ENCODE measurements at places on chromosomes 2 and 18.

DNA sequence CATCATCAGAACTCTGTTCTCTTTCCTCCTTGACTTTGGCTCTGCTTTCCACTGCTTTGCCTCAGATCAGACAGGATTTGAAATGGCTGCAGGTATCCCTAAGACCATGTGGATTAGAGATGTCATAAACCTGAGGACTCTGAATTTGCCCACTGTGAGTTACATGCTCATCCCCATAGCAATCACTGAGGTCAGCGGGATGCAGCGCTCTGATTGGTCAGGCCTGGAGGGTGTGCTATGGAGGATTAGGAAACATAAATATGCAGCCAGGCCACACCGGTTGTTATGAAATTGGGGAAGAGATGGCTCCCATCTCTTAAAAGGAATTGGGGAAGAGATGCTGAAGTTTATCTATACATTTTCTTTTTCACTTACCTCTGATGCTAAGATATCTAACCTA is 73.7 kb upstream of the DNAJC10 start:
- peak; percentile 60 for DNase-seq

GRCh38 chr2:105143467-105144151 is 97.9 kb upstream of the GPR45 start:
- DNase-seq = no peak

DNA sequence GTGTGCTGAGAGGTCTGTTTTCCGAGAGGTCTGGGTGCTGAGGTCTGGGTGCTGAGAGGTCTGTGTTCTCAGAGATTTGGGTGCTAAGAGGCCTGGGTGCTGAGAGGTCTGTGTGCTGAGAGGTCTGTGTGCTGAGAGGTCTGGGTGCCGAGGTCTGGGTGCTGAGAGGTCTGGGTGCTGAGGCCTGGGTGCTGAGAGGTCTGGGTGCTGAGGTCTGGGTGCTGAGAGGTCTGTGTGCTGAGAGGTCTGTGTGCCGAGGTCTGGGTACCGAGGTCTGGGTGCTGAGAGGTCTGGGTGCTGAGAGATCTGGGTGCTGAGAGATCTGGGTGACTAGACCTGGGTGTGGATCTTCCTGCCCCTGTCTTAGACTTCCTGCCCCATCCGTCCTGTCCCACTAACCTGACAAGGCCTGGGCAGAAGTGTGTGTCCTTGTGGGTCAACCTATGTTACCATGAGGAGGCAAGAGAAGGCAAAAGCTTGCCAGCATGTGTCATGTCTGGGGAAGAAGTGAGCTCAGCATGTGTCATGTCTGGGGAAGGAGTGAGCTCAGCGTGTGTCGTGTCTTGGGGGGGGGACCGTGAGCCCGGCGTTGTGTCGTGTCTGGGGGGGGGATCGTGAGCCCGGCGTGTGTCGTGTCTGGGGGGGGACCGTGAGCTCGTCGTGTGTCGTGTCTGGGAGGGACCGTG is 69.3 kb downstream of the KCNG2 start:
- no peak for DNase-seq

DNA sequence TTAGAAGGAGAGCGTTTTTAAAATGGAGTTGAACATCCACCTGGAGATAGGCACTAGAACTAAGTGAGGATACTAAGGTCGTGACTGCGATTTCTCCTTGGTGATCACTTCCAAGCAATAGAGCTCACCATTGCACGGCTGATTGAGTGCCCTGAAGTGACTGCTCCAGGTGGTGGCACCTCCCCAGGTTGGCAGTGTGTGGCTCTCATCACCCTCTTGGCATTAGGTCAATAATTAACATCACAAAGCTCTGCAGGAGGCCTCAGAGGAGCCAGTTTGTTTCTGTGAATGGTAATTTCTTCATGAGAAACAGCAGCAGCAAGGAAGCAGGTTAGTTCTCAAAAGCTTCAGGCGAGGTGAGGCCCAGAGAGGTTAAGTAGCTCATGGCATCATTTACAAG is 259.6 kb downstream of the CLIP4 start:
- DNase-seq = no peak

DNA sequence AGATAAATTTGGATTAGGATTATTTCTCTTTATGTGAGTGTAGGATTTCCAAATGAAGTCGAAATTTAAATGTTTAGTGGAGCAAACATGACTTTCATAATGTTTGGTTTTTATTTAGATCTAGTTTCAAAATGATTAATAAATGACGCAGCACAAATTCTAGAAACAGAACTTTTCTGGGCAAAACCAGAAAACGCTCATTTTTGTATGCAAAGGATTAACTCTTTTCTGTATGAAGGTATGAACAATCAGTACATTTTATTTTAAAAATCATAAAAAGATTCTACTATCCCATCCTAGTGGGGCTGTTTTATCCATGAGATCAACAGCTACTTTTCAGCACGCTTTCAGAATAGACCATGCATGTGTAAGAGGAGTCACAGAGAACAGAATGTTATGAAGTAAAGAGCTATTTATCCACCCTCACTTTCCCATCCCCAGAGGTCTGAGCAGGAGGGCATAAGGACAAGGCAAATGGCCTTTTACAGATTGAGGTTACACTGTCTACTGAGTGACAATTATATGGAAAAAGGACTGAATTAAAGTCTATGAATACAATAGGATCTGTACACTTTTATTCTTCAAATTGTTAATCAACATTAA is 270.8 kb downstream of the ZEB2 start:
- DNase-seq = no peak

- DNase-seq = no peak
Measured at GRCh38 chr2:176979981-176980710, 232.4 kb upstream of the HNRNPA3 start.

DNA sequence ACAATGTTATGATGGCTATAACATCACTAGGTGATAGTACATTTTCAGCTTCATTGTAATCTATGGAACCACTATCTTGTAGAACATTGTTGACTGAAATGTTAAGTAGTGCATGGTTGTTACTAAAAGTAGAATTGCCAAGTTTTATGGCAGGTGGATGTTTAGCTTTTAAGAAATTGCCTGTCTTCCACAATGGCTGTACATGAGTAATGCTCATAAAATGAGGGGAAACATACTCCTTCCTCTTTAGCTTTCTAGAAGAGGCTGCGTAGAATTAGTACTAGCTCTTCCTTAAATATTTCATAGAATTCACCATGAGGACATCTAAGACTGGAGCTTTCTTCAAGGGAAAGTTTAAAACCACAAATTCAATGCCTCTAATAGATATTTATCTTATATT is 161.0 kb downstream of the TPGS2 start:
- no peak for DNase-seq

DNA sequence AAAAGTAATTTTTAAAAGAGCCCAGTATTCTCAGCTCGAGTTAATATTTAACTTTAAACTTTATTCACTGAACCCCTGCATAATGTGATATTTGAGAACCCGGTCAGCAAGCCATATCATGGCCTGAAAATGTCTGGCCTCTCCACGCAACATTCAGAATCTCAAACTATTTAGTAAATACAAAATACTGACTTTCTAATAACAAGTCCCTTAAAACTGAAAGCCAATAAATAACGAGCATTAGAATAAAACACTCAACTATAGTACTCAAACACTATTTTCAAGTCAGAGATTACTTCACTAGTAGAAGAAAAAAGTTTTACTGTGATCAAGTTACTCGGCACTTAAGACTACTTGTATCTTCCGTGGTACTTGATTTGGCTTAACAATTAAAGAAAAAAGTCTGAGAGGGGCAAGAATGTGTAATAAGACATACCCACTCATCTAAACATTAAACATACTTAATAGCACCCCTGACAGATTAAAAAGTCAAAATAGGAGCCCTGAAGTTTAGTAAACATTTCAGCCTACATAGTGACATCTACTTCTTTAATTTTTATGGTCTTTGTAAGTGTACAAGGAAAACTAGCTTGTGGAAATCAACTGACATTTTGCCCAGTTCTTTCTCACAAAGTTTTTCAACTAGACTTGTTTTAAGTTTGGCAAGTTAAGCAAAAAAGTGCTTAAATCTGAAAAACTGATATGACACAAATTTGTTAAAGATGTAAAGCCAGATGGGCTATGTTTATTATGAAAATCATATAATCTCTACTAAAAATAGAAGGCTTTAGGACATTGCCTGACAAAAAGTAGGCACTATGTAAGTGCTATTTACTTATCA is 38.2 kb downstream of the RTN4 start:
- DNase-seq = no peak

- no peak for DNase-seq
Measured at GRCh38 chr2:30662268-30663131, 144.7 kb downstream of the CAPN13 start.

DNA sequence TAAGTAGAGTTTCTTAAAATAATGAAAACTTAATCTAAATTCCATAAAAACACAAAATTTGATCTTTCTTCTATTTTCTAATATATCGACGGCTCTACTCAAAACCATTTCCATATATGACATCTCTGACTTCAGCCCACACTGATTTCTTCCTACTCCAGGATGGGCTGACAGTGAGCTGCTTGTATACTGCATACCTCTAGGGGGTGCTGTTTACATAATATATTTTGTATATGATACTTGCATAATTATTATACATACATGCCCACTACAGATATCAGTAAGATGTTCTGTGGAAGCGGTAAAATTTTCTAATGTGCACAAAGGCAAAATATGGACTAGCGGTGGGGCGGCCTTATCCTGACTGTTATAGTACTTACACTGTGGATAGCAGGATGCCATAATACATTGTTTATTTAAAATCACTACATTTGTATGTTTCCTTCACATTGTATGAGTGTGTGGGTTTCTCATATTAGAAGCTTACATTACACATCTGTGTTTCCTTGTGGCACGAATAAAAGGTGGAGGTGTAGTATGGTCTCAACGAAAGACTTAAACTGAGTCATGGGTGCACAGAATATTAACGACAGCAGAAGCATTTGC is 66.1 kb upstream of the NXPH2 start:
- DNase-seq = peak; percentile 60

DNA sequence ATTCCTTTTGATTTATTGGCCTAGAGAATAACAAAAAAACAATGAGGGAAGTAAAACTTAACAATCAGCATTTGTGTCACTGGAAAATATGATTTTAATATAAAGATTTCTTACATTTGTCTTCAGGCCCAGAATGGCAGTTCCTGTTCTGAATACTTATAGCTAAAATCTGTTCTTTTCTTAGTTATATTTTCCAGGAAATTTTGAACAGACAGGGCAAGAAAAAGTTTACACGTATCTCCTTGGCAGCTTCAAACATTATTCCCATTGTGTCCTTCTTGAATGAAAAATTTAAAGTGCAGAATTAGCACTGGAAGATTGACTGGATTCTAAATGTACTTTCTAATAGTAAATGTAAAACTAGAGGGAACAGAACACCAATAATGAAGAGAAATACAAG is 1454.0 kb upstream of the PIK3C3 start:
- no peak for DNase-seq

DNA sequence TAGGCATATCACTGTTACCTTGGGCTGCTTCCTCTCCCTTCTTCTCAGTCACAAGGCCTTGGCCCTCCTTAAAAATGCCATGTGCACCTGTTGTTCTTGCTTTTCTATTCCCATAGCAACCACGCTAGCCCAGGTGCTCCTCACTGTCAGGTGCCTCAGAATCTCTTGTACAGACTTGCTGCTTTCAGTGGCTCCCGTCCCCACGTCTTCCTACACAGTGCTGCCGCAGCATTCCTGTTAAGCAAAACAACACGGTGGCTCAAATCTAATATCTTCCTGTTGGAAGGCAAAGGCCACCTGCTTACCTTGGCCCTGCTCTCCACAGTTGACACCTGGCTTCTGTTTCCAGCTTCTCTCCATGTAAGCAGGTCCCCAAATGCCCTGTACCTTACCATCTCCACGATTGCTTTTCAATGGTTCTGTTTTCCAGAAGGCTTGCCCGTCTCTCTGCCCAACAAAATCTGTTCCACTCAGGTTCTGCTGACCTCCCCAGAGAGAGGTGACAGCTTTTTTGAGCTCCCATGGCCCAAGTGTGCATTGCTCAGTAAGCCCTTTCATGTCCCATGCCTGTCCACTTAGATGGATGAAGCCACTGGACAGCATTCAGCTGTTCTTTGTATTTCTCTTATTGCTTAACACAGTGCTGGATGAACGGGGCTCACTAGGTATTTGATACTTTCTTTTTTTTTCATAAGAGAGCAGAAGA is 240.4 kb downstream of the PRKCE start:
- no peak for DNase-seq

DNA sequence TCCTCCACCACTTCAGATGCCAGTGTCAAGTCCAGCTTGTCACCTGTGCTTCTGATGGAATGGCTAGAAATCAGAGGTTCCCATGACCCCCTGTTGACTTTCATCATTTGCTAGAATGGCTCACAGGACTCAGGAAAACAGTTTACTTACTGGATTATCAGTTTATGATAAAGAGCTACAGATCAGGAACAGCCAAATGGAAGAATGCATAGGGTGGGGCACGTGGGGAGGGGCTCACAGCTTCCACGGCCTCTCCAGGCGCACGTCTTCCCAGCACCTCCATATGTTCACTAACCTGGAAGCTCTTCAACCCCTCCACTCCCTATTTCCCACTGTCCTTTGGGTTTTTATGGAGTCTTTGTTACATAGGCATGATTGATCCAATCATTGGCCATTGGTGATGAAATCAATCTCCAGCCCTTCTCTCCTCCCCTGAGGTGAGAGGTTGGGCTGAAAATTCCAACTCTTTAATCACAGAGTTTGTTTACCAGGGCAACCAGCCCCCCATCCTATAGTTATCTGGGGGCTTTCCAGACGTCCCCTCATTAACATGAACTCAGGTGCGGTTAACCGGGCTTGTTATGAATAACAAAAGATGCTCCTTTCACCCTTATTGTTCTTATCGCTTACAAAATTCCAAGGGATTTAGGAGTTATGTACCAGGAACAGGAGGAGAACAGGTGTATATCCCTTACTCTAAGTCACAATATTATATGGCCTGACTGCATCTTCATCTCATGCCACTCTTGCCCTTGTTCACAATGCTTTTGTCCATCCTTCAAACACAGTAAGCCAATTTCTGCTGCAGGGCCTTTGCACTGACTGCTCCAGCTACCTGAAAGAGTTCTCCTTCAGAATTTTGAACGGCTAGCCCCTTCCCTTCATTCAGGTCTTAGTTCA is 35.2 kb downstream of the ANXA4 start:
- no peak for DNase-seq

GRCh38 chr2:96844405-96844808 is 586 bp upstream of the ANKRD23 start:
- DNase-seq = no peak

GRCh38 chr2:2050446-2050845 is 280.6 kb downstream of the MYT1L start:
- DNase-seq = no peak

DNA sequence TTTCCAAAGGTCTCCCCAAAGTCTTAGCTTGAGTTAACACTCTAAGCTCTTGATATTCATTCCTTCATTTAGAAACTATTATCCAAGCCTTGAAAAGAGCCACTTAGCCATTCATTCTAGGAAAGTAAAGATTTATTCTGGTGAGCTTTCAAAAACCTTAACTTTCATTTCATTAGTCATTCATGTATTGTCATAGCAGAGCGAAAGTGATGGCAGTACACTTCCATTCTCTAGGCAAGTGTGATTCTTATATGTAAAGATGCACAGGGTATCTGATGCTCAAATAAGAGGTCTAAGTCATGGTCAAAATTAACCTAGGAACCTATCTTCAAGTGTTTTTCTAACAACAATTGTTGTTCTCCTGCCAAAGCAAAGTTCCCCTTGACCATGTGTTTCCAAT is 553.0 kb upstream of the FANCL start:
- DNase-seq = no peak

- DNase-seq = no peak
Measured at GRCh38 chr2:48607307-48608014, 10.2 kb upstream of the GTF2A1L start.

- DNase-seq = no peak
Measured at GRCh38 chr2:240834377-240834975, 14.5 kb upstream of the KIF1A start.

GRCh38 chr2:6079405-6079804 is 387.2 kb downstream of the SOX11 start:
- no peak for DNase-seq
